Activated CD8-positive, alpha-beta memory T cell treated with anti-CD3 and anti-CD28 coated beads, Interleukin-2, amount 10 ng/mL, durations not matched to agents 7 days and 5 days (primary cell): ENCODE measurements at places on chromosomes 5 and 9. TPM values are rescaled to one million over a fixed set of nuclear protein-coding genes. Genes with fewer than 3 reads are reported as not detected.

DNA sequence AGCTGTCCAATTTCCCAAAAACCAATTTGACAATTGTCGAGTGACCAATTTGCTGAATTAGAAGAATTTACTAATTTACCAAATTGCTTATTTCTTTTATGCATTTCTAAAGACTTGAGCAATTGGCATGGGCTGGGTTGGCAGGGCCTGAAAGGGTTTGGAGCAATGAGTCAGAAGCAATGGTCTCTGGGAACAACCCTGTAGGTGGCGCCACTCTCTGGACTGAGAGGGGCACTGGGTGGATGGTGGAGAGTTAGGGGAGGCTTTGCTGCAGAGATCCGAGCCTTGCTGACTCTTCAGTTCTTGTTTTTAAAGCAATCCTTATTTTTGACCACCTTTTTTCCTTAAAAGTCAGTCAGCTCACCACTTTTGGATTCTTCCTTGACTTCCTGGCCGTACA, 71.5 kb upstream of the RPS23 start:
- peaks cover 2% of the 10 kb centered on the region for H3K27me3 ChIP-seq
- no peak overlapping the region for H3K27ac ChIP-seq
- H3K4me1 ChIP-seq = peaks cover 30% of the 10 kb centered on the region
- H3K4me3 ChIP-seq = no peak overlapping the region
- no peaks in the 10 kb centered on the region for H3K36me3 ChIP-seq

DNA sequence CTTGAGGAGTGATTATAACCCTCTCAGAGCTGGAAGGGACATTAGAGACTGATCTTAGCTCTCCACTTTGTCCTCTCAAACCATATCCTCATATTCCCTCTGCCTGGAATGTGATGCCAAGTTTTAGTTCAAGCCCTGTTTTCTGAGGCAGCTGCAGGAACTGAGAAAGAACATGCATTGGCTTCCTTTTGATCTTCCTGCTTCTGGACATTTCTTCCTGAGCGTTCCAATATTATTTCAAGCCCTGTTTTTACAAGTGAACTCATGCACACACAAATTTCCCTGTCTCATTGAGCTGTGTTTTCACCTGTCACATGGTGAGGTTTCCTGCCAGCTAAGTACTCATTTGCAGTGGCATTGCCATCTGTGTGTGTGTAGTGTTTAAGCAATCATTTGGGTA, 17.0 kb downstream of the FOCAD start:
- H3K36me3 ChIP-seq = no peaks in the 10 kb centered on the region
- H3K27ac ChIP-seq = no peak overlapping the region
- H3K4me3 ChIP-seq = no peak overlapping the region
- no peak for DNase-seq

DNA sequence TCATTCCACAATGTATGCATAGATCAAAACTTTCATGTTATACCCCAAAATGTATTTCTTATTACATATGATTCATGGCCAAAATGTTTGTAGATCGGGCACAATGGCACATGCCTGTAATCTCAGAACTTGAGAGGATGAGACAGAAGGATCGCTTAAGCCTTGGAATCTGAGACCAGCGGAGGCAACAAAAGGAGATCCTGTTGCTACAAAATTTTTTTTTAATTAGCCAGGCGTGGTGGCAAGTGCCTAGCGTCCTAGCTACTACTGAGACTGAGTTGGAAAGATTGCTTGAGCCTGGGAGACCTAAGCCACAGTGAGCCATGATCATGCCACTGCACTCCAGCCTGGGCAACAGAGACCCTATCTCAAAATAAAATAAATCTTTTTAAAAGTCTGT, 89.9 kb downstream of the MAPKAP1 start:
- H3K4me1 ChIP-seq = no peaks in the 10 kb centered on the region
- H3K27me3 ChIP-seq = no peaks in the 10 kb centered on the region
- DNase-seq = no peak
- H3K27ac ChIP-seq = no peak overlapping the region
- no peak overlapping the region for H3K4me3 ChIP-seq
- no peaks in the 10 kb centered on the region for H3K36me3 ChIP-seq

DNA sequence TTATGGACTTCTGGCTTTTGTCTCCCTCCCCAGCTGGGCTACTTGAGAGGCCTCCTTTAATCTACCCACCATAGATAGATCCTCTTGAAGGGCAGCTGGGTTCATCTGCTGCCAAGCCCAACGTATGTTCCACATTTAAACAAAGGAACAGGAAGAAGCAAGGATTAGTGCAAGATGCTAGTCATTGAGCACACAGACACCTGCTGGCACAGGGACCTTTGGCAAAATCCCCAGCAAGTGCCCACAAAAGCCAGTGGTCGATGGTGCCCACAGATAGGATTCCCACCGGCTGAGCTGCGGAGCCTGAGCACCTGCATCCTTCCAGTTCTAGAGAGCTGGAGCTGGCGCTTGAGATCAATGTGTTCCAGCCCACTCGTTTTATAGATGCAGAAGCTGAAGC, 57.7 kb upstream of the SHB start:
- peaks cover 5% of the 10 kb centered on the region for H3K27me3 ChIP-seq
- no peak overlapping the region for H3K27ac ChIP-seq
- no peak overlapping the region for H3K4me3 ChIP-seq
- H3K4me1 ChIP-seq = no peaks in the 10 kb centered on the region

DNA sequence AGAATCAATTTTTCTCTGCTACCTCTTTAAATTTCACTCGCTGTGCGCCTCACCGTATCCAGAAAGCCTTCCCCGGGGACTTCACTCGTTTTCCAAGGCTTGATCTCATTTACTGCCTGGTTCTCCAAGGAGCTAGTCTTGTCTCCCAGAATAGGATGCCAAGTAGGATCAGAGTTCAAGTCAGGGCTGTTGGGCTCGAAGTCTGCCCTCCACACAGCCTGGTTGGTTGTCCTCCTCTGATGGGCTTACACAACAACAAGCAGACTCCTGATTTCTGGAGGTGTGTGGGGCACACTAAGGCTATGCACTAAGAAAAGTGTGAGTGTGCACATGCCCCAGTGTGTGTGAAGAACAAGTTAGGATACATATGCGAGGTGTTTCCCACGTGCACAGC, 14.0 kb upstream of the TNIP1 start:
- H3K4me1 ChIP-seq = peaks cover 72% of the 10 kb centered on the region
- H3K36me3 ChIP-seq = peaks cover 20% of the 10 kb centered on the region
- peak overlapping the region; percentile 53 for H3K4me3 ChIP-seq
- no peak for DNase-seq

NUTM2G gene
- total RNA-seq = not detected

DNA sequence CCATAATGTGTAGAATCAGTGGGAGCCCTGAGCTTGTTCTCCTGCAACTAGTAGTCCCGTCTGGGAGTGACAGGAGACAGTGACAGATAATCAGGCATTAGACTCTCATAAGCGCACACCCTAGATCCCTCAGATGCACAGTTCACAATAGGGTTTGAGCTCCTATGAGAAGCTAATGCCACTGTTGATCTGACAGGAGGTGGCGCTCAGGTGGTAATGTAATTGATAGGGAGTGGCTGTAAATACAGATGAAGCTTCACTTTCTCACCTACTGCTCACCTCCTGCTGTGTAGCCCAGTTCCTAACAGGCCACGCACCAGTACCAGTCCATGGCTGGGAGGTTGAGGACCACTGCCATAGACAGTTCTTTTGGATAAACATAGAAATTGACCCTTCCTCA, 188.7 kb downstream of the ROR2 start:
- no peaks in the 10 kb centered on the region for H3K4me1 ChIP-seq
- H3K4me3 ChIP-seq = no peak overlapping the region
- H3K36me3 ChIP-seq = no peaks in the 10 kb centered on the region
- no peak for DNase-seq
- H3K27me3 ChIP-seq = peaks cover 39% of the 10 kb centered on the region

- H3K4me3 ChIP-seq = peak overlapping the region; percentile 91
- H3K4me1 ChIP-seq = peaks cover 98% of the 10 kb centered on the region
- peak overlapping the region; percentile 97 for H3K27ac ChIP-seq
- peaks cover 72% of the 10 kb centered on the region for H3K36me3 ChIP-seq
- H3K27me3 ChIP-seq = no peaks in the 10 kb centered on the region
- DNase-seq = no peak
Observed at GRCh38 chr9:89418474-89418845, 79.5 kb downstream of the SEMA4D start.

DNA sequence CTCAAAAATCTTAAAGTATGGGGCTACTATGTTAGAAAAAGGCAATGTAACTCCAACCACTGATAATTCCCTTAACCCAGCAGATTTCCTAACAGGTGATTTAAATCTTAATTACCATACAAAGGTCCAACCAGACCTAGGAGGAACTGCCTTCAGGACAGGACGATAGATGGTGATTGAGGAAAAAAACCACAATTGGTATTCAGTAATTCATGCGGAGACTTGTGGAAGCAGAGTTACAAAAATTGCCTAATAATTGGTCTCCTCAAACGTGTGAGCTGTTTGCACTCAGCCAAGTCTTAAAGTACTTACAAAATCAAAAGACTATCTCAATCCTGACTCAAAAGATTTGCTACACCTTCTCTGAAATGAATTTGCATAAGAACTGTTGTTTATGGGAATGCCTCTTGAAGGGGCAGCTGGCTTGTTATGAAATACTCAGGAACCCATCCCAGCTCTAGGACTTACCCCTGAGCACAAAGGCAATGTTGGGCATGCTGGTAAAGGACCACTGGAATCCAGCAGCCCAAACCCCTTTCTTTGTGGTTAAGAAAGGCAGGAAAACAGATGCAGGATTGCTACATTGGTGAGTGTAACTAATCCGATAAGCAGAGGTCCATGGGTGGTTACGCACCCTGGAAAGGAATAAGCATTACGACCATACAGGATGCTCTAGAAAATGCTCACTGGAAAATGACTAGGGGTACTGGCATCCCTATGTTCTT, 26.7 kb upstream of the EPB41L4A start:
- DNase-seq = no peak
- no peaks in the 10 kb centered on the region for H3K4me1 ChIP-seq

DNA sequence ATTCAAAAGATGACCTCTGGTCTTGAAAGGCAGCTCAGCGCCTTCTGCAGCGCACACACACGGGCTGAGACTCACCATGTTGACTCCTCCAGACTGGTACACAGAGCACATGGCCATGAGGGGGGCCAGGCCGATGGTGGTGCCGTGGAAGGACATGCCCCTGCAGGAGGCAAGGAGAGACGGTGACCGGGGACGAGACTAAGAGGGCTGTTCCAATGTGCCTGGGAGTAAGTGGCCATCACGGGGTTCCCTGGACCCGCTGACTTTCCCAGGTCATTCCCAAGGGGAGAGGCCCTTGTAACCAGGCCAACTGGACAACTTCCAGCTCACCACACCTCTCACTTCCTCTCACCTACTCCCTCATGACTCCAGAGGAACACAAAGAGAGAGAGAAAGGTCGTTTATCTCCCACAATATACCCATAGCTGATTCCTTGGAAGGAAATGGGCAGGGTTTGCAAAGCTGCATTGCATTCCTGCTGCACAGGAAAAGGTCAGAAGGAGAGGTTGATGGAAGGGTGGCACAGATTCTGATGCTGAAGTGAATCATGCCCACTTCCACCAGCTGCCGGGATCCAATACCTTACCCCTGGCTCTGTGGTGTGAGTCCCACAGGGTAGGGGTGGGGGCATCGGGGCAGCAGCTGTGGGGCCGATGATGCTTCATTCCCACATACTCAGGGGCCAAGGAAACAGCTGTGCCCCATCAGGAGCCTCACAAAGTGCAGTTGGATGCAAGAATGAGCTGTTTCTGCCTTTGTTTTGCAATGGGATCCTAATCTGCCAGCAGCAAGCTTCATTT, 47.2 kb downstream of the NIPAL4 start:
- peak overlapping the region; percentile 32 for H3K27ac ChIP-seq
- H3K27me3 ChIP-seq = no peaks in the 10 kb centered on the region
- DNase-seq = no peak

DNA sequence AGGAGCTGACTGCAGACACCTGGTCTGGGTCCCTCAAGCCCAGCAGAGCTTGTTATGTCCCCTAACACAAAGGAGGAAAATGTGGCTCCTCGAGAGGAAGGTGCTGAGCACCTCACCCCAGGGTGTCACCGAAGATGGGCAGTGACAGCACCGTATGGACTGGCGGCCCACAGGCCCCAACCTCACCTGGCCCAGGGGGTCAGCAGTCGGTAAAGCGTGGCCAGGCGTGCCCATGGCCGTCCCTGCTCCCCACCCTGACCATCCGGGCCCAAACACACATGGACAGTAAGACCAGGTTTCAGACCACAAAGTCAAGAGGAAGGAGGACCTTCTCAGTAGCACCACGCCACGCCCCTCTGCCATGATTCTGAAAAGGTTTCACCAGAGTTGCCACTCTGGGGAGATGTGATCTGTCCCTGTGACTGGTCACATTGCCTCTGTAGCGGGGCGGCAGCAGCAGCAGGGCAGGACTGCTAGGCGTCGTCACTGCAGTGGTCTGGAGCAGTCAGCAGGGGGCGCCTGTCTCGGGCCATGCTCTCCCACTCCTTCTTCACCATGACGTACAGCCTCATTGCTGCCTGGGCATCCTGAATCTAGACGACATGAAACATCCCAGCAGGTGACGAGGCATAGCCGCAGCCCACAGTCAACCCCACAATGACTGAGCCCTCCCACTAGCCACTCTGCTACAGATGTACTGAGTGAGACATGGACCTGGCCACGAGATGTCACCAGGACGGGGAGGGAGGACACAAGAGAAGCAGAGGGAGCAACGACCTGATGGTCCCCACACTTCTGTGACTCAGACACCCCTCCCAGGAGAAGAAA, 11.1 kb downstream of the REXO4 start:
- peak overlapping the region; percentile 67 for H3K27ac ChIP-seq
- H3K27me3 ChIP-seq = no peaks in the 10 kb centered on the region
- peaks cover 17% of the 10 kb centered on the region for H3K4me1 ChIP-seq

- no peaks in the 10 kb centered on the region for H3K4me1 ChIP-seq
- no peaks in the 10 kb centered on the region for H3K27me3 ChIP-seq
- H3K27ac ChIP-seq = no peak overlapping the region
Observed at GRCh38 chr9:65430221-65430620, 145.2 kb upstream of the FOXD4L5 start.

WNT8A gene
- not detected for total RNA-seq

- peaks cover 2% of the 10 kb centered on the region for H3K27me3 ChIP-seq
- no peak overlapping the region for H3K4me3 ChIP-seq
- no peak overlapping the region for H3K27ac ChIP-seq
- peaks cover 6% of the 10 kb centered on the region for H3K4me1 ChIP-seq
Observed at GRCh38 chr5:35484241-35484640, 133.4 kb upstream of the SPEF2 start.

PIGO gene
- total RNA-seq = 31.6 TPM

- DNase-seq = no peak
- H3K4me1 ChIP-seq = no peaks in the 10 kb centered on the region
- H3K36me3 ChIP-seq = peaks cover 15% of the 10 kb centered on the region
- no peak overlapping the region for H3K4me3 ChIP-seq
- H3K27ac ChIP-seq = no peak overlapping the region
Observed at GRCh38 chr5:52870448-52870847, 82.7 kb downstream of the ITGA1 start.

DNA sequence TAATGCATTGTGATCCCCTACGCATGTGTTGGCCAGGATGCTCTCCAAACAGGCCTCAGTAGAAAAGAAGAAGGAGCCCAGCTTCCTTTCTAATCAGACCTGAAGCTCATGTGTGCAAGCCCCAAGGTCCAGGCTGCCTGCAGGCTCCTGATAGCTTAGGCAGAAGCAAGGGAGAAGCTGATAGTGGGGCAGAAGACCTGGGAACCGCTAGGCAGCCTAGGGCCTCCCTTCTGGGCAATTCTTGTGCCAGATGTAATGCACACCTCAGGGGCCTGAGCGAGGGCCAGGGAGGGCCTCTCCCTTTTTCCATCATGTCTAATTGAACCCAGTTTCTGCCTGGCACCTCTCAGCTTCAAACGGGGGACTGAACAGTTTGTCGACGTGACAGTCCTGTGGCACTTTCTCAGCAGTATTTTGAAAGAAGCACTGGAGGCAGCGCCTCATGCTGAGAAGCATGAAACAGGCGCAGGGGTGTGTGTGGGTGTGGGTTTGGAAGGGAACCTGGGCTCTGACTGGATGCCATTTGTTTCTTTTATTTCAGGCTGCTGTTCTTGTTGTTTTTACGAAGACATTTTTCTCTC, 212.8 kb downstream of the PIK3R1 start:
- DNase-seq = no peak
- peaks cover 55% of the 10 kb centered on the region for H3K4me1 ChIP-seq
- no peak overlapping the region for H3K27ac ChIP-seq
- peaks cover 6% of the 10 kb centered on the region for H3K36me3 ChIP-seq
